ENCODE measurements at places on chromosomes 12 and 14.

GRCh38 chr12:3241621-3242020 is 164.4 kb downstream of the TSPAN9 start:
- no peak for DNase-seq

DNA sequence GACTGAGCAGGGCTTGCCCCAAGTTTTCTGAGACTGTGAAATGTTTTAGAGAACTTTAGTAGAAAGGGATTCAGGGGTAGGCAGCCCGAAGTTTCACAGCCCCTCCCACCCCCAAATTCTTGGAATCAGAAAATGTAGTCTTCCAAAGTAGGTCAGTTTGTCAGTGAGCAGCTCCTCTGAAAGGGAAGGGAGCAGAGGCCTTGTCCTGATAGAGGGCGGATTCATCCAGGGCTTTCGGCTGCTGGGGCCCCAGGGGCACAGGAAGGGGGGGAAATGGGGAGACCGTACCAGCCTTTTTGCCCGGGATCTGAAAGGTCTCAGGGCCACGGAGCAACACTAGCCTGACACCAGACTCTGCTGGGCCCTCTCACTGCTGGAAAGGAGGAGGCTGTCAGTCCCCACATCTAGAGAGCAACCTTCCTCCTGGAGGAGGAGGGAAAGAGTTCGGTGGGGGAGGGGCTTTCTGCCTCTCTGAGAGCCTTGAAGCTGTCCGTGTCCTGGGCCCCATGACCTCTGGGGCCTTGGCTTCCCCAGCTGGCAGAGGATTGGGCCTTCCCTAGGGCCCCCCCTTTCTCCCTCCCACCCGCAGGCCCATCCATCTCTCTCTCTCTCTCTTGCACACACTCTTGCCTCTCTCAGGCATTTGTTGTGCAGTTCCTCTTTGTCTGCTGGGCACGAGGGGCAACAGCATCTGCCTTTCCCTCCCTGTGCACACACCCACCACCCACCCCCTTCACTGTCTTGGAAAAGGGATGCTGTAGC is at the start of gene IKZF4:
IKZF4 (plus strand) TSS at position 621 of the 762 bp plus-strand sequence. CDS start 451 bp downstream, outside the sequence.
- DNase-seq, result no peak

- no peak for DNase-seq
These were observed 31.7 kb downstream of the PLEKHA5 start for GRCh38 chr12:19161216-19161615.

- no peak for DNase-seq
These were observed 40.8 kb downstream of the GPR65 start for GRCh38 chr14:88045705-88046104.

DNA sequence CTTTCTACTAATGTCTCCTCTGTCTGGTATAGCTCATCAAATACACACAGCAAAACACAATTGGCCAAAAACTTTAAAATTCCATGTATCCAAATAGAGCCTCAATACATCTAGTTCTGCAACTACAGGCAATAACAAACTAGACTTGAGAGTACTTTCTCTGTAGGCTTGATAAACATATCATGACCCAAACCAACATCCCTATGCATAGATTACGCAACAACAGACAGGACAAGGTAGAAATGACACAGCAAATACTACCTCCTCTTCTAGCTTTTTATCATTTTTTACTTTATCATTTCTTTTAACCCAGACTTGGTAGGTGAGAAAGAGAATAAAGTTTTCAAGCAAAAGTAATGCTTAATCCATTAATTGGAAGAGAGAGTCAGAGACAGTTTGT is 41.8 kb downstream of the EML5 start:
- no peak for DNase-seq

GRCh38 chr12:3251691-3252090 is 174.5 kb downstream of the TSPAN9 start:
- DNase-seq, result no peak

DNA sequence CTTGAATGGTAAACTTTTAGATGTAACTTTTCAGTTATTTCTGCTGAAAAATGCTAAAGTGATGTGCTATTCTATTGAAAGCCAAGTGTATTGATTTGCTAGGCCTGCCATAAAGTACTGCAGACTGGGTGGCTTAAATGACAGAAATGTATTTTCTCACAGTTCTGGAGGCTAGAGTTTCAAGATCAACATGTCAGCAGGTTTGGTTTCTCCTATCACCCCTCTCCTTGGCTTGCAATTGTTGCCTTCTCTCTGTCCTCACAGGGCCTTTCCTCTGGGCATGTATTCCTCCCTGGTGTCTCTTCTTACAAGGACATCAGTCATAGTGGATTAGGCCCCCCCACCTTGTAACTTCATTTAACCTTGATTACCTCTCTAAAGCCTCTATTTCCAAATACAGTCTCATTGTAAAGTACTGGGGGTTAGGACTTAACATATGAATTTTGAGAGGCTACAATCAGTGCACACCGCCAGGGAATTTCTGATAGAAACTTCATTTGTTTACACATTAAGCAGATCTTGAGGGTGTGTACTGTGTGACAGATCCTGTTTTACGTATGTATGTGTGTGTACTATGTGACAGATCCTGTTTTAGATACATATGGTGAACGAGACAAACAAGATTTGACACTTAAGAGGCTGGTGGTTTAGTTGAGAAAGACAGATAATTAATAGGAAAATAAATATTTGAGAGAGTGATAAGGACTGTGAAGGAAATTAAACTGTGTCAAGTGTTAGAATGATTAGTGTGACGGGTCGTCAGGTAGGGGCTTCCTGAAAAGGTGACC is 49.5 kb downstream of the ADIPOR2 start:
- no peak for DNase-seq
